ENCODE measurements at places on chromosomes 12 and 14.
A peak's percentile ranks its signal among the peaks of the same experiment; 100 is the strongest.

DNA sequence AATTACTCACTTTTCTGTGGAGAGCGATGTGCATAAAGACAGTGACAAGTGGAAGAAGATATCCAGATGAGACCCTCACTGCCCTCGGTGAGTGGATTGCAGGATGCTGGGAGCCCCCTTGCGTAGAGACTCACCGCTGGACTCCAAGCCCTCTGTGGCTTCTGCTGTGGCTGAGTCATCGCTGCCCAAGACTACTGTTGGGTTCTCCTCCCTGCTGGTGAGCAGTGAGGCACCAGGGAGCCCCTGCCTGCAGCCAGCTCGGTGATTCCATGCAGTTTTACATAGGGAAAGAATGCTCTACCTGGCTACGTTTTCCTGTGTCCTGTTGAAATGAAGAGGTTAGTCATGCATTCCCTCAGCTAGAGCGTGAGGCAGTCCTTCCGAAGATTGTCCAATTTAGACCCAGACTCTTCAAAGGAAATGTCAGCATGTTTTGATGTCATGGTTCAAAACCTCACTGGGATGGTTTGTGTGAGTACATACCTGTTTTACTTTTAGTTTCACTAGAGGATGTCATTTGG, 28.2 kb downstream of the TRAF3 start:
- peak; percentile 35 for DNase-seq

- DNase-seq: no peak
These were observed 18.6 kb downstream of the TPCN1 start for GRCh38 chr12:113239811-113240331.

DNA sequence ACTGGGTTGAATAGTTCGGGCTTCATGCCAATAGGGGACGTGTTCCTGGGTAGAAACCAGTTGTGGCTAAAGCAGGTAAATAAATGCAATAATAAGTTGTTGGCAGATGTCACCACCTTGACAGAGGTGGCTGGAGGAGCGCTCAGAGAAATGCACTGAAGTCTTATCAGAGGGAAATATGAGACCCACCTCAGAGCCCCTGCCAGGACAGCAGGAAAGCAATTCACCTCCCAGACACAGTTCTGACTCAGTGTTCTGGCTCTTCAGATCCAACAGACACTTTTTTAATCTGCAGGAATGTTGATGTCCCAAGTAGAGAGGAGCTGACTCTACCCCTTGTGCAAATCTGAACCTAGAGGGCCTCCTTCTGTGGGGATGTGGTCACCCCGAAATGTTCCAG, 687.1 kb upstream of the FBXO33 start:
- no peak for DNase-seq

DNA sequence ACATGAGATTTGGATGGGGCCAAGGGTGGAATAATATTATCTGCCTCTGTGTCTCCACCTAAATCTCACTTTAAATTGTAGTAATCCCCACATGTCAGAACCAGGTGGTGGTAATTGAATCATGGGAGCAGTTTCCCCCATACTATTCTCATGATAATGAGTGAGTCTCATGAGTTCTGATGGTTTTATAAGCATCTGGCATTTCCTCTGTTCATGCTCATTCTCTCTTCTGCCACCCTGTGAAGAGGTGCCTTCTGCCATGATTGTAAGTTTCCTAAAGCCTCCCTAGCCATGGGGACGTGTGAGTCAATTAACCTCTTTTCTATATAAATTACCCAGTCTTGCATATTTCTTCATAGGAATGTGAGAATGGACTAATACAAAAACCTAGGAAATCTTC, 29.9 kb downstream of the TSPAN19 start:
- no peak for DNase-seq

GRCh38 chr12:37547611-37548010, 769.0 kb upstream of the ALG10B start:
- DNase-seq: no peak

- no peak for DNase-seq
These were observed at the start of gene IAPP for GRCh38 chr12:21372602-21373001. Gene IAPP, plus strand, starts transcription at chr12:21372902. Its CDS starts 450 bp downstream, at chr12:21373352.

GRCh38 chr14:21264025-21264801, 5.0 kb downstream of the HNRNPC start:
- peak; percentile 60 for DNase-seq

DNA sequence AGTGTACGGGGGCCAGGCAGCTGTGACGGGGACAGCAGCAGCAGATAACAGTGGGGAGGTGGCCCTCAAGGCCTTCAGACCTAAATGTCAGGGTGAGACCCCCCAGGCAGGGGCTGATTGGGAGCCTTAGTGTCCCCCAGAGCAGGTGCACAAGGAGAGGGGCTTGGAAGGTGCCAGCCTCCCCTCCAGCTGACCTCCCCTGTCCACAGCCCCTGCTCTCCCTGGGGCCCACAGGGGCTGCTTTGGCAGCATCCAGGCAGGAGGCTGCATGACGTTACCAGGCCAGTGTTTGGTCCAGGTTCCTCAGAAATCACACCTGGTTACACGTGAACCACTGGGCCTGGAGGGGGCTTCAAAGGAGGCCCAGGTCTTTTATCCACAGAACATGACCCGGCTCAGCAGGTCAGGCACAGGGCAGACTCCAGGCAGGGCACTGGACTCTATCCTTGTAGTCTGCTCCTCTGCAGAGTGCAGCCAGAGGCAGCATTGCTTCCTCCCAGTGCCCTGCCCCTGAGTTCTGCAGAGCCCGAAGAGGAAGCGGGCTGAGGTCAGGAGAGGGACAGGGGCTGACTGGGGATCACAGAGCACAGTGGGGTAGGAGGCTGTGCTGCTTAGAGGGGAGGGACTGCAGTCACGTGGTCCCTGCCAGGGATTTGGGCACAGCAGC, 2.6 kb upstream of the TRMT61A start:
- no peak for DNase-seq

DNA sequence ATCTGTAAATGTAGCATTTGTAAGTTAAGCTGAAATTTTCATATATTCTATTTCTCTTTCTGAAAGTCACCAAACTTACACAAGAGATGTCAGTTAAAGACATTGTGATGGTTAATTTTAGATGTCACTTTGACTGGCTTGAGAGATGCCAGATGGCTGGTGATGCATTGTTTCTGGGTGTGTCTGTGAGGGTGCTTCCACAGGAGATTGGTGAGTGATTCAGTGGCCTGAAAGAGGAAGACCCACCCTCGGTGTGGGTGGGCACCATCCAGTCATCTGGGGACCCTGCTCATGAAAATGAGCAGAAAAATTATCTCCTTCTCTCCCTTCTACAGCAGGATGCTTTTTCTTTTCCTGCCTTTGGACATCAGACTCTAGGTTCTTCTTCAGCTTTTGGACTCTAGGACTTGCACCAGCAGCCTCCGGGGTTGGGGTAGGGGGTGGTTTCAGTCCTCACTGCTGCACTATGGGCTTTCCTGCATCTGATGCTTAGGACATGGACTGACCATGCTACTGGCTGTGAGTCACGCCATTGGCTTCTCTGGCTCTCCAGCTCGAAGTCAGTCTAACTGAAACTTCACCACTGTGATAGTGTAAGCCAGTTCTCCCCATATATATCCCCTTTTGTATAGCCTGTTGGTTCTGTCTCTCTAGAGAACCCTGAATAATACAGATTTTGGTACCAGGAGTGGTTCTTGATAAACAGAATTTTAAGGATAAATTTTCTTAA, 20.9 kb downstream of the PDE6H start:
- DNase-seq: no peak

DNA sequence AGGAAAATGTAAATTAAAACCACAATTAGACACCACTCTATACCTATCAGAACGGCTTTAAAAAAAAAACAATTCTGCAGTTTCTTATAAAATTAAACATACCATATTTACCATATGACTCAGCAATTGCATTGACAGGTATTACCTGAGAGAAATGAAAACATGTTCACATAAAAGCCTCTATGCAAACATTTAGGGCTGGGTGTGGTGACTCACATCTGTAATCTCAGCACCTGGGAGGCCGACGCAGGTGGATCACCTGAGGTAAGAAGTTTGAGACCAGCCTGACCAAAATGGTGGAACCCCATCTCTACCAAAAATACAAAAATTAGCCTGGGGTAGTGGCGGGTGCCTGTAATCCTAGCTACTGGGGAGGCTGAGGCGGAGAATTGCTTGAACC, 41.1 kb downstream of the SPTB start:
- no peak for DNase-seq

GRCh38 chr12:6771091-6771495, 1.2 kb upstream of the LAG3 start:
- no peak for DNase-seq

DNA sequence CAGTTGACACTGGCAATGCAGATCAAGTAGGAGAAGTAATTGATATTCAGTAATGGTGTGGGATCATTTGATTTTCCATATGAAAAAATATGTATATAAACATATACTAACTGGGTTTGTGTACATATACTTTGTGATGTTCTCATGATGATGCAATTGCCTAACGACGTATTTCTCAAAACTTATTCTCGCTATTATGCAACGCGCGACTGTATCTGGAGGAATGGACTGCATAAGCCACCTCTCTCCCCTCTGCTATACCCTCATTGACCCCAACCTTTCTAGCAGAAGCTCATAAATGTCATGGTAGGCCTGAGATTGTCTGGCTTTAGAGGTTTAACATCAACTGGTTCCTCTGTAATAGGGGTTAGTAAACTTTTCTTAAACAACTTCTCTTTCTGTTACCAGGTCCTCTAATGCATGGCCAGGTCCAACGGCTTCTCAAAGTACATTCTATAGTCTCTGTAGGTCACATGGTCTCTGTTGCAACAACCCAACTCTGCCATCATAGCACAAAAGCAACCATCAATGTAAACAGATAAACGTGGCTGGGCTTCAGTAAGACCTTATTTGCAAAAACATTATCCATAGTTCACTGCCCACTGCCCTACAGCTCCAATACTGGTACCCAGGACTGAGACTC, 59.3 kb downstream of the FOXN3 start:
- DNase-seq: no peak

GRCh38 chr14:45891417-45892080, 638.5 kb upstream of the MIS18BP1 start:
- DNase-seq: no peak

GRCh38 chr12:113465808-113466453, 5.7 kb downstream of the LHX5 start:
- no peak for DNase-seq

DNA sequence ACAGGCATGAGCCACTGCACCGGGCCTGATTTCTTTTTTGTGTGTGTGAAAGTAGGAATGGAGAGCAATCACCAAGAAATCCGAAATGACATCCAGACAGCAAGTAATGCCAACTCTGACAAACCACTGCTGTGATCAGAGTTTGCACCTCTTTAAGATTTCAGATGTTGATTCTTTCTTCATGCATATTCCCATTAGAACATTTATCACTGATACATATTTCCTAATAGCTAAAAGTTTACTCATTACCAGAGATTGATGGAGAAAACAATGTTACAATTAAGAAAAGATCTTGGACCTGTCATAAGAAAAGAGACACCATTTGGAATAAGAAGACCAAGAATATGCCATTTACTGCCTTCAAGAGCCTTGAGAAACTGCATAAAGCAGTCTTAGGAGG, 217.0 kb upstream of the MGAT4C start:
- no peak for DNase-seq

DNA sequence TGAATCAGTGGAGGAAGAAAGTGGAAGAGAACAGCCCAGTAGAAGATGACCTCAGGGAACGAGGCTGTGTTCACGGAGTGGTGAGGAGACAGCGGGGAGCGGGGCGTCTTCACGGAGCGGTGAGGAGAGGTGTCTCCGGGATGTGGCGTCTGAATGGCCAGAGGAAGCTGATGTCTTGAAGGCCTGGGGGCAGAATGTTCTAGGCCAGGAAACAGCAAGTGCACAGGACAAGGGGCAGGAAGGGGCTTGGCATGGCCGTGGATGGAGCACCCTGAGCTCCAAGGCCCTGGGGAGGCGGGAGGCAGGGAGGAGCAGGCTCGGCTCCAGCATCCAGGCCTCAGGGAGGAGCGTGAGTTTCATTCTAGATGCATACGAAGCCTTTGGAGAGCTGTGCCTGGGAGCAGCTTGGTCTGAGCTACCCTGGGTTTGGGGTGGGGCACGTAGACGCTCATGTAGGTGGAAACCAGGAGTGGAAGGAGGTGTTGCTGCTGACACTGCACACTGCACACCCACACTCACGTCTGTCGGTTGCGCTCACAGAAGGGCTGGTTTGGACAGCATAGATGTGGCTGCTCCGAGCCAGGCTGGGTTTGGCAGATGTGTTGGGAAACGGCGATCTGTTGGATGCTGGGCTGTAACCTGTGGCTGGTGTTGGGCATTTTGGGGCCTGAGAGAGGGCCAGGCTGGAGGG, 131.6 kb downstream of the ADGRD1 start:
- DNase-seq: no peak

GRCh38 chr14:92850492-92850891, 56.4 kb downstream of the GOLGA5 start:
- no peak for DNase-seq

DNA sequence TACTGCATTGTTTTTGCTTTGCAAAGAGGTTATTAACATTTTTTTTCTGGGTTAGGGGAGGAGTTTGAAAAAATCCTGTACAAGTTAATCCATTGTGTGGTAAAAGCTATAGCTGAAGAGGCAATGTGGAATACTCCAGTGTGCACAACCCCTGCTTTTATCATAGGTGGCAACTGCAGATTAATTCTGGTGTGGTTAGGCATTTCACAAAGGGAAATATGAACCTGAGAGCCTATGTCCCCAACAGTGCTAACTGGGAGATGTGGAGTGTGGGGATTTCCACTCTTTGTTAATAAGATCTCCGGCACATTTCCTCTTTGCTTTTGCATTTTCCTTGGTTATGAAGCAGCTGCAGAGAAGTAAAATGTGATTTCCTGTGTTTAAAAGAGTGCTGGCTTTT, 33.6 kb downstream of the PRORP start:
- DNase-seq: no peak

DNA sequence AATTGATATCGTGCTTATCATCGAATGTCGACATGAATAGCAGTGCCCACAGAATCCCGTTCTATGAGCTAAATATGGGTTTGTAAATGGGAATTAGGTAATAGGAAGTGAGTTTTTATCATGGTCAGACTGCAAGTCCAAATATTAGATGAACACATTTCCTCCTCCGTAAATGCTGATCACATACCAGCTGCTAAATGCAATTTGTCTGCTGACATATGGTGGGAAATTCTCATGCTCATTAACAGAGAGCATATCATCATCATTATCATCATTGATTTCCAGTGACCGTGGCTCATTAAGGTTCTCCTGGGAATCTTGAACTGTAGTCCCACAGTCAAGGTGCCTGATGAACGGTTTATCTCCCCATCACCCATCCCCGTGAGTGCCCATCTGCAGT, 998.8 kb upstream of the TMEM132C start:
- DNase-seq: no peak

- DNase-seq: no peak
These were observed 274.2 kb upstream of the E2F7 start for GRCh38 chr12:77339610-77340009.

All from amniotic stem cell (primary cell).